ENCODE measurements at places on chromosomes 2 and 18.

- DNase-seq: peak; percentile 21
Observed at GRCh38 chr2:96109361-96109680, 7.0 kb downstream of the ADRA2B start.

DNA sequence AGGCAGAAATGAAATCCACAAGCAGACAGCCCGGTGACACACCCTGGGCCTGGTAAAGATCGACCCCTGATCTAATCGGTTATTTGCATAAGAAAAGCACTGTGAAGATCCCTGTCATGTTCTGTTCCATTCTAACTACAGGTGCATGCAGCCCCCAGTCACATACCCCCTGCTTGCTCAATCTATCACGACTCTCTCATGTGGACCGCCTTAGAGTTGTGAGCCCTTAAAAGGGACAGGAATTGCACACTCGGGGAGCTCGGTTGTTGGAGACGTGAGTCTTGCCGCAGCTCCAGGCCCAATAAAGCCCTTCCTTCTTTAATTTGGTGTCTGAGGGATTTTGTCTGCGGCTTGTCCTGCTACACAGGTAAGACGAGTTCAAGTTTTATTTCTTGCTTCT, 13.4 kb upstream of the IL1B start:
- no peak for DNase-seq

GRCh38 chr2:205077159-205077558, 531.9 kb downstream of the PARD3B start:
- no peak for DNase-seq

GRCh38 chr2:3488855-3489763, 30.2 kb downstream of the ADI1 start:
- DNase-seq: no peak

GRCh38 chr2:64793701-64794100, 140.0 kb upstream of the SERTAD2 start:
- no peak for DNase-seq

- no peak for DNase-seq
Observed at GRCh38 chr2:159616286-159616701, at the start of gene BAZ2B. BAZ2B (minus strand) TSS chr2:159616548; CDS start chr2:159478719, 137,829 bp downstream.

- DNase-seq: no peak
Observed at GRCh38 chr2:167833294-167833693, 414.1 kb downstream of the STK39 start.

DNA sequence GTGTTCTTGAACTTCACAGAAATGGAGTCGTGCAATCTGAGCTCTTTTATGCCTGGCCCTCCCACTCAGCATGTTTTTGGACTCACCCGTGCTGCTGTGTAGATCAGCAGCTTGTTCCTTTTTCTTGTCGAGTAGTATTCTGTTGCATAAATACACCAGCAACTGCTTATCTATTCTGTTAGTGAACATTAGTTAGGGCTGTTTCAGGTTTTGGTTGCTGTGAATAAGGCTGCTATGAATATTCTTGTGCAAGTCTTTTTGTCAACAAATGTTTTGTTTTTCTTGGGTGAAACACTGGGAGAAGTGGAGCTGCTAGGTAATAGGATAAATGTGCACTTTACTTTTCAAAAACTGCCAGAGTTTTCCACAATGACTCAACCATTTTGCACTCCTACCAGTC, 15.3 kb upstream of the CIDEA start:
- no peak for DNase-seq

GRCh38 chr2:169963786-169964185, 136.5 kb downstream of the UBR3 start:
- DNase-seq: no peak
